ENCODE measurements at places on chromosomes 11 and 22.

DNA sequence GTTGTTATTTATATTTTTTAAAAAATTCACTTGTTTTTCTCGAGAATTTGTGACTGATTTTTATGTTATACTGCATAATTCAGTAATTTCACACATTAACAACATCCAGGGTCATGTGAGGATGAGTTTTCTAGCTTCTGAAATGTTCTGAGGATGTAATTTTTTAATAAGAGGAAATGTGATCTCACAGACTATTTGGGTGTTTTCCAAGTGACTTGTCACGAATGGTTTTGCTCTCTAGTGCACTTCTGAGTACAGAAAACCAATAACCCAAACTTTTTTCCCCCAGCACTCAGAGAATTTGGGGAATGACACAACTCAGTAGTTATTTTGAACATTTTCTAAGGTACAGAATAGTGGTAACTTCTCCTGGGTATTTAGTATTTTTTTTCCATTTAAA, 821.1 kb upstream of the ARHGAP42 start:
- no peak for DNase-seq

DNA sequence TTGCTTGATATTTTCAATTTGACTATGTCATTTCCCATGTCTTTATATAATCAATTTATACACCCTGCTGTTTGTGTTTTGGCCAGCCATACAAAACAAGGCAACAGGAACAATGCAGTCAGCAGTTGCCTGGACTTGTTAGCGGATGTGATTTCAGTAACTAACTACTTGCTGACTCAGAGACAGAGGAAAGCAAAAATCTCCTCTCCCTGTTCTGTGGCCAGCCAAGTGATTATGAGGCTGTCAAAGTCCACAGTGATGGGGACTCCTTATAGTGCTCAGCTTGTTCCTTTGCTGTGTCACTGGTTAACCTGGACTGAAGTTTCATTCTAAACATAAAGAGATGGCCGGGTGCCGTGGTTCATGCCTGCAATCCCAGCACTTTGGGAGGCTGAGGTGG, 32.6 kb upstream of the APLP2 start:
- no peak for DNase-seq

- no peak for DNase-seq
Measured at GRCh38 chr11:79160791-79161403, 279.9 kb downstream of the TENM4 start.

DNA sequence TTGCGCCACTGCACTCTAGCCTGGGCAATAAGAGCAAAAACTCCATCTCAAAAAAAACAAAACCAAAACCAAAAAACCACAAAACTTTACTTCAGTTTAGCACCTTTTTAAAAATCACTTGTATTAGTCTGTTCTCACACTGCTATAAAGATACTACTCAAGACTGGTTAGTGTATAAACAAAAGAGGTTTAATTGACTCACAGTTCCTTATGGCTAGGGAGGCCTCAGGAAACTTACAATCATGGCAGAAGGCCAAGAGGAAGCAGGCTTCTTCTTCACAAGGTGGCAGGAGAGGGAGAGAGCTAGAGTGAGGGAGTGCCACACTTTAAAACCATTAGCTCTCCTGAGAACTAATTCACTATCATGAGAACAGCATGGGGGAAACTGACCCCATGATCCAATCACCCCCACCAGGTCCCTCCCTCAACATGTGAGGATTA, 261.3 kb downstream of the TMEM135 start:
- no peak for DNase-seq
